Subcutaneous preadipocyte (primary cell): ENCODE measurements at places on chromosomes 4 and X. TPM values are rescaled to one million over a fixed set of nuclear protein-coding genes. Genes with fewer than 3 reads are reported as not detected.

The MAGEC3 gene
- not detected in 2 replicates for total RNA-seq

The SLC34A2 gene
- not detected in 2 replicates for total RNA-seq

The DCAF8L2 gene
- under 0.01 TPM in 1 of 2 replicates, not detected in the other for total RNA-seq

The PDE5A gene
- 2.2 and 4.5 TPM in 2 replicates for total RNA-seq

The ANTXR2 gene
- total RNA-seq: 43.7 and 78.8 TPM in 2 replicates

The CWH43 gene
- total RNA-seq: not detected in 2 replicates

The CT45A9 gene
- total RNA-seq: not detected in 2 replicates

The EDA2R gene
- 20.9 and 31.1 TPM in 2 replicates for total RNA-seq

The SHROOM3 gene
- 1.6 and 4.4 TPM in 2 replicates for total RNA-seq

The UCHL1 gene
- 85.6 and 314 TPM in 2 replicates for total RNA-seq

The SAGE1 gene
- not detected in 2 replicates for total RNA-seq

The DCAF12L2 gene
- under 0.01 and 0.39 TPM in 2 replicates for total RNA-seq

The MAGEA2 gene
- total RNA-seq: not detected in 2 replicates

The IGSF1 gene
- under 0.01 TPM in 1 of 2 replicates, not detected in the other for total RNA-seq

The TRMT10A gene
- 5.5 and 7.4 TPM in 2 replicates for total RNA-seq

The HSFX4 gene
- not detected in 2 replicates for total RNA-seq

The P2RY8 gene
- not detected in 2 replicates for total RNA-seq

The HAUS7 gene
- 23.5 and 26.0 TPM in 2 replicates for total RNA-seq

The LIMCH1 gene
- 0.39 and 0.73 TPM in 2 replicates for total RNA-seq
